Activated CD4-positive, alpha-beta memory T cell treated with anti-CD3 and anti-CD28 coated beads for 36 hours (primary cell): ENCODE measurements at places on chromosomes 4 and X. TPM values are rescaled to one million over a fixed set of nuclear protein-coding genes. Genes with fewer than 3 reads are reported as not detected.
A peak's percentile ranks its signal among the peaks of the same experiment; 100 is the strongest.

Gene KLHL4
- total RNA-seq: not detected

Gene ETDB
- not detected for total RNA-seq

DNA sequence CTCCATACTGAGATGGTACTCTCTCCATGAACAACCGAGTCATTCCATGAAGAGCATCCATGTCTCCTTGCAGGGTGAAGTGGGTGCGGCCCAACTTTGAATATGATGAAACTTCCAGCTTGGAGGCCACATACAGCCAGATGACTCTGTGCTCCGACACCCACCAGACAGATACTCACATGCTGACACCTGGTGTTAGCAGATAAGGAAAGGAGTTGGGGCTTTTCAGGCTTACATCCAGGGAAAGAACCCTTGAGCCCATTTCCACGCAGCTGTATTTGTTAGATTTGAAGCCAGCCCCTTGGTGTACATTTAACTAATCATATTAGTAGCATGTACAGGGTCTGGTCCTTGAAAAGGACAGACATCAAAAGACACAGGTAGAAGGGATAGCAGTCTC lies 62.1 kb upstream of the PRRG3 start:
- DNase-seq: no peak

DNA sequence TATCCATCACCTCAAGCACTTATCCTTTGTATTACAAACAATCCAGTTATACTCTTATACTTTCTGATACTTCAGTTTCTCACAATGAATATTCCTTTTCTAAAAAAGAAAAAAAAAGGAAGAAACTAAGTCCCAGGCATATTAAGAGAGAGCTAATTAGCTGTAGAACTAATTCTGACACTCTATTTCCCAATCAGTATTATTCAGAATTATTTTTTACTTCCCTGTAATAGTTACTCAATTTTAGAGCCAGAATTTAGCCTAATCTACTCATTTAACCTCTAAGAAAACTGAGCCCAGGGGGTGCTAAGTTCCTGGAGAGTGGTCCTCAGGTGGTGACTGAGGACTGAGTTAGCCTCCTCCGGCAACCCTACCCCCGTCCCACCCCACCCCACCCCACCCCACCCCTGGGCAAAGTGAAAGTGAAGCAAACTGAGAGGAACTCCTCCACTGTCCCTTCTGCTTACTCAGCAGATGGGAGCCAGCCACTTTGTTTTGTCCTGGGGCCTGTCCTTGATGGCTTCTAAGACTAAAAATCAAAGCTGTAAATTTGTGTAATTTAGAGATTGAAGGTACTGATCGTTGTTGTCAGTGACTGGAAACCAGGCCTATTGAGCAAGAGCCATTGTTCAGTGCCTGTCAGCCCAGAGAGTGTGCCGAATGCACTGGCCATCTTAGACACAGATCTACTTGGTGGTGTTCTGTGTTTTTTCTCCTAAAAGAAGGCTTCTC lies 162.1 kb downstream of the CBR4 start:
- no peak for DNase-seq

DNA sequence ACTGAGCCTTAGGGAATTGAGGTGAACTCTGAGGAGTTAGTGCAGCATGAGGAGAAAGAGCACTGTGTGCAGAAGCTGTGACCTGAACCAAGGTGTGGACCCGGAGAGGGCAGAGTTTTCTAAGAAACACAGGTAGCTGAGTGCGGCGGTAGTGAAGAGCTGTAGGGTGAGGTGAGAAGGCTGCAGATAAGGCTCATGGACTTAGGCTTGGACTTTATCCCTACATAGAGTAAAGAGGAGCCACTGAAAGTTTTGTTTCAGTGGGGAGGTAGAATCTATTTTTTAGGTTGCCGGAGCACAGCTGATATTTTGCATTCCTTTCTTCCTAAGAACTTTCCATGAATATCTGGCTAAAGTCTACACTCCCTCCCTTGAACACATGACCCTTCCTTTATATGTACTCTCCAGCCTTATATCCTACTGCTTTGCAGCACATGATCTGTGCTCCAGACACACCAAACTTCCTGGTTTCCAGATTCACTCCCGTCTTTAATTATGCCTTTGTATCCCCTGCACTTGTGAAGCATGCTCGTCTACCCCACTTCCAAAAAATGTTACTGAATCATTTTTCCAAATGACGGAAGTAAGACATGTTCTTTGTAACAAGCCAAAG lies 10.6 kb upstream of the PGRMC2 start:
- no peak for DNase-seq

GRCh38 chr4:81740487-81740886 lies 268.8 kb upstream of the RASGEF1B start:
- DNase-seq: no peak

- DNase-seq: peak; percentile 57
Measured at GRCh38 chrX:132615391-132616131, 126.7 kb upstream of the MBNL3 start.

- DNase-seq: no peak
Measured at GRCh38 chrX:44456685-44457084, 86.0 kb downstream of the FUNDC1 start.

DNA sequence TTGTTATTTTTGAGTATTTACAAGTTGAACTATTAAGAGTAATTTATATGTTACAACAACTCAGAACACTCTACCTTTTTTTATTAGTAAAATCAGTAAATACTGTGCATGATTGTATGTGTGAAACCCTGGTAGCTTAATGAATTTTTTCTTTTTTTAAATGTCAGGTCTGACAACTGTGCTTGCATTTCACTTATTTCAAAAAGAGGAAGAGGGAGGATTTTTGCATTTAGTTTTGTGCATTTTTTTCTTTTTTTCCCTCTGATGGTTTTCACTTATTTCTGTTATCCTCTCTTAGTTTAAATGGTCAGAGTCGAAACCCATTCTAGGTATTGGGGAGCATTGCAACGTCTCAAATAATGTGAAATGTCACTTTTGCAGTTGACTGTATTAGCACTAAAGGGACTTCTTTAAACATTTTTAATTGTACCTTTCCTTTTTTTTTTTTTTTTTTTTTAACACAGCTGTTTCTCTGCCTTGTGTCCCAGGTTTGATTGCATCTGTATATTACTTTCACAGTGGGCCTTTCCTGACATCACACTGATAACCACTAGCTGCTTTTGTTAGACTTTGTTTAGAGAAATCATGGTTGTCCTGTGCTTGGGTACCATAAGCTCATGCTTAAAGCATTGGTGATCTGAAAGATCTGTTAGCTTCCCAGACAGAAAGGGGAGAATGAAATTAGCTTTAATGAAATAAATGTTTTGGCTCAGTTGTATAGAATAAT lies 28.5 kb downstream of the MOB1B start:
- DNase-seq: no peak

Gene DOCK11
- 50.4 TPM for total RNA-seq

GRCh38 chr4:125062115-125063050 lies 252.4 kb upstream of the FAT4 start:
- no peak for DNase-seq

Gene RENBP
- total RNA-seq: 8.4 TPM

GRCh38 chr4:127829014-127829413 lies 46.9 kb downstream of the HSPA4L start:
- no peak for DNase-seq

DNA sequence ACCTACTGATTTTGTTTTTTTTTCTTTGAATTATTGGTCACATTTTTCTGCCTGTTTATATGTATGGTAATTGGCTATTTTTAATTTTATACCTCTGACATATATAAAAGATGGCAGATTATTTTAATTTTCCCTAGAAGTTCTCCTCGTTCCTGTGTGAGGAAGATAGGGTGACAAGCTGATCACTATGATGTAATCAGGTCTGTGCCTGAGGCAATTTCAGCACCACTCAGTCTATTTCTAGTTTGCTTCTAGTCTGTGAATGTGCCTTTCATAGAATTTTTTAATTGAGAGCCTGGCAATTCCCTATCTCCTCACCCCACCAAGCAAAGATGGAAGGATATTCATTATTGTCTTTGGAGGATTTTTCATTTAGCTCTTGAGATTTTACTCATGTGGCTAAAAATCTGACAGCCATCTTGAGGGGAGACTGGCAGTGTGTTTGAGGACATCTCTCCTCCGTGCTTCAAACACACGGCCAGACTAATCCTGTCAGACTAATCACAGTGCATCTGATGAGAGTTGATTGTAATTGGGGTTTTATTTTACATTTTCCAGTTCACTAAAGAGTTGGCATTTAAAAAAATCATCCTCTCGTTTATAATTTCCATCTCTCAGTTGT lies 500.3 kb downstream of the TRIML1 start:
- no peak for DNase-seq

GRCh38 chrX:54178100-54178940 lies 4.7 kb downstream of the FAM120C start:
- DNase-seq: no peak

Gene SUV39H1
- 32.3 TPM for total RNA-seq
